ENCODE measurements at places on chromosomes 7 and 10.

- no peak for DNase-seq
Measured at GRCh38 chr10:72114706-72115450, 26.5 kb upstream of the SPOCK2 start.

GRCh38 chr10:101301111-101301731 lies 52.7 kb upstream of the BTRC start:
- no peak for DNase-seq

DNA sequence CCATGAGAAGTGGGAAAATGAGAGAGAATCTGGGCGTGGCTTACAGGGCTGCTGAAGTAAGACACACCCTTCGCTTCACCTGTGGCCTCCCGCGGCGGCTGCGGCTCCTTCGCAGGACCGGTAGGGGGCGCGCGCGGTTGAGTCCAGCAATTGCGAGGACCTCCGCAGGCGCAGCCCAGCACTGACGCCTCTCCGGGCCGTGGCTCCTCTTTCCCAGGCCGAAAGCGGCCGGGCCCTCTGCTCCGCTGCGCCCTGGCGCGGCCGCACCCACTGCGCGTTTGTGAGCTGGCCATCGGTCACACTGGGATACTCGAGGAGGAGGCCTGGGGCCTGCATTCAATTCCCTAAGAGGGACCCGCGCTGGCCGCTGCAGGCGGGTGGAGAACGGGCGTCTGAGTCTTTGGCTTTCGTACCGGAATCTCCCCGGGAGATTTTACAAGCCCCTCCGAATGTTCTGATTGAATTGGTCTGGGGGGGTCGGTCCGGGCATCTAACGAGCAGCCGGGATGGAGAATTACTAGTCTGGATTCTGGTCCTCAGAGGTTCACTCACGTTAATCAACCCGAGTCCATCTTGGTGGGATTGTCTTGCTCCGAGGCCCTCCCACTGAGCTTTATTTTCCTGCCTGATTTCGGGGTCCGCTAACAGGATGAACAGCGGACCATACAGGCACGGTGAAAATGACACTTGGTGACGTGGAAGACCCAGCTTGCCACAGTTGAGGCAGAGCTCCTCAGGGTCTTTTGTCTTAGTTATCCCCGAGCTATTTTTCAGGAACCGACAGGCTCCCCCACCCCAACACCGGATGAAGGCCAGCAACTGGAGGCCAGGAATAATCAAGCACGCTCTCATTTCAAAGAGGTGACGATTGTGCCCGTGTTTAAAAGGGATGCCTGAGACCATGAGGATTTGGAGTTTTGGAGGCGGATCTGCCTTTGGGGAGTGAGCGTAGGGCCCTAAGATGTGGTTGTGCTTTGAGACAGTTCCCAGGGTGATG lies at the start of gene LRRD1:
TSS of gene LRRD1 (minus strand) at position 215 of the 997 bp plus-strand sequence. CDS start 13,940 bp downstream, outside the sequence.
- DNase-seq, result peak; percentile 87

- DNase-seq, result no peak
Measured at GRCh38 chr10:97028126-97028831, 157.5 kb downstream of the SLIT1 start.

- DNase-seq, result no peak
Measured at GRCh38 chr10:111370101-111370500, 293.3 kb downstream of the ADRA2A start.

DNA sequence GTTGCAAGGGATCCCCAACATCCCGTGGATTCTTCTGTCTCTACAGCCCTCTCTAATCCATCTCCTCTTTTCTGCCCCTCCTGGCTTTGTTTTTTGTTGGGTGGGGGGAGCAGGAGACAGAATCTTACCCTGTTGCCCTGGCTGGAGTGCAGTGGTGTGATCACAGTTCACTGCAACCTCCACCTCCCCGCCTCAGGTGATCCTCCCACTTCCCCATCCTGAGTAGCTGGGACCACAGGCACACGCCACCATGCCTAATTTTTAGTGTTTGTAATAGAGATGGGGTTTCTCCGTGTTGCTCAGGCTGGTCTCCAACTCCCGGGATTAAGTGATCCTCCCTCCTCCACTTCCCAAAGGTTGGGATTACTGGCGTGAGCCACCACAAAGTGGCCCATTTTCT lies 121.8 kb downstream of the MYL10 start:
- DNase-seq, result no peak
